ENCODE measurements at places on chromosomes 3 and 15.

DNA sequence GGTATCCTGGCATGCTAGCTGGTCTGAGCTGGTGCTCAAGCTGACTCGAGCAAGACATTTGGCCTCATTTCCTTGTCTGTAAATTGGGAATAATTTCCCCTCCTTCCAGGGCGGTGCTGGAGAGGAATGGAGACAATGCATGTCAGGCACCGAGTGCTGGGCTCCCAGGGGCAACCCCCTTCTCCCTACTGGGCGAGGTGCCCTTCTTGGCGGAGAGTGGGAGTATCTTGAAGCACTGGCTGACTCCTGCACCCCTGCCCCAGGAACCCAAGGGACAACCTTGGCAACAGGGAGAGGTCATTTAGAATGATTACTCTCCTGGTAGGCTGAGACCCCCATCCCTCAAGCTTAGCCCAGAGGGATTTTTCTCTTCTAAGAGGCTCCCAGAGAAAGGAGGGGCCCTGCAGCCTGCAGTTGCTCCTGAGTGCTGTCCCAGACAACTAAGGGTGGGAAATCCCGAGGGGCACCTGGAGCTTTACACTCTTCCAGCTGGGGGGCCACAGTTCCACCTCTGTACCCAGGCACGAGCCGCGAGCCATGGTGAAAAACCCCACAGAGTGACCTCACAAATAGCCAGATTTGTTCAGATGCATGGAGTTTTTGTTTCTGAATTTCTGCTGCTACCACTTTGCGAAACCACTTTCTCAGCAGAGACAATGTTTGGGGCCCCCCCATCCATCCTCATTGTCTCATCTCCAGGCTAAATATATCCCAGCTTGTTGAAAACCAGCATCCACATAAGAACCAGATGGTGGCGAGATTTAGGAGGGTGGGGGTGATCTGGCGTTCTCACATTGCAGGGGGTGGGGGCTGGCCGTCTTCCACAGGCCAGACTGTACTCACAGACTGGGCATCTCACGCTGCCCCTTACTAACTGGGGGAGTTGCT is 44.8 kb downstream of the ABTB1 start:
- DNase-seq, result no peak

- DNase-seq, result no peak
These were observed 250.6 kb downstream of the MBNL1 start for GRCh38 chr3:152519376-152519775.

- DNase-seq, result no peak
These were observed 1.1 kb upstream of the RBMS3 start for GRCh38 chr3:29279806-29280205.

- DNase-seq, result no peak
These were observed 9.2 kb downstream of the MFSD1 start for GRCh38 chr3:158810823-158811724.

GRCh38 chr15:67066959-67067853 is 1.8 kb downstream of the SMAD3 start:
- DNase-seq, result no peak

DNA sequence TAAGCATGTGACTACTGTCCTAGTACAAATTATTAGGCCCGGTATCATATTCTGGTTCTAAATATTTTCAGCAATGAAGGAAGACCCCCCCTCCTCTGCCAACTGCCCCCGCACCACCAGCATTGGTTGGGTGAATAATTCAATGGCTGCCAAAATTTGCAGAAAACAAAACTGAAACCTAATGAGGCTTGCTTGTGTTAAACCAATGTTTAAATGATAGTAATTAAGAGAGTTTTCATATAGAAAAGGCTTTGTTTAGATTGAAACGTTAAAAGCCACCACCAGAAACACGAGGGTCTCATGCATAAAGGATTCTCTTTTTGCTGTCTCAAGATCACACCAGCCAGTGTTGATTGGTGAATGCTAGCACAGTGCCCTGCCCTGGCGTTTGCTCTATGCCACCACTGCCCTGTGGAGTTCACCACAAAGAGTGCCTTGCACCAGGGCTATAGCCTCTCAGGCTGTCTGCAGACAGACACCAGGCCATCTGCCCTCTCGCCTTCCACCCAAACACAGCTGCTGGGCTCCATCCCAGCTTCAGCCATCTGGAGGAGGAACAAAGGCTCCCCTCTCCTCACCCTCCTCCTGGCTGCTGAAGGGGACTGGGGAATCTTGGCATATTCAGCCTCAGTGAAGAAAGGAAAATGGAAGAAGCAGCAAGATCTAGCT is 200.3 kb upstream of the PFN2 start:
- DNase-seq, result no peak

GRCh38 chr15:56241374-56242105 is 2.1 kb downstream of the RFX7 start:
- DNase-seq, result no peak

- no peak for DNase-seq
These were observed 568.7 kb upstream of the UBE2E2 start for GRCh38 chr3:22634433-22634832.

DNA sequence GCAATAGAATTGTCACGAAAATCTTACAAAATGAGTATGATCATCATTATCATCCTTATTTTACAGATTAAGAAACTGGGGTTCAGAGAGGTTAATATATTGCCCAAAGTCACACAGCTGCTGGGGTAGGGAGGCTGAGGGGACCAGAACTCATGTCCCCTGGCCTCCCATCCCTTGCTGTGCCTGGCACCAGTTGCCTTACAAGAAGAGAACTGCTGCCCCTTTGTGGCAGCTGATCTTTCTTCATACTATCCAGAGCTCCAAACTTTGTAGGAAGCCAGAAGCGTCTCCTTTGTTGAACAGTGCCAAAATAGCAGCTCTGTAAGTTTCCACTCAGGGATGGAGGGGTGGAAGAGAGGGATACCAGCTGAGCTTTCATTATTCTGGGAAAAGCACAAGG is 236.8 kb upstream of the TBC1D5 start:
- DNase-seq, result no peak

GRCh38 chr3:149342413-149343380 is 9.3 kb upstream of the TM4SF18 start:
- DNase-seq, result no peak

GRCh38 chr3:169667166-169668071 is 3.9 kb upstream of the MECOM start:
- DNase-seq, result no peak

Data from stimulated activated CD4-positive, alpha-beta T cell treated with anti-CD3 and anti-CD28 coated beads, Interleukin-4, amount 100 ng/mL, for 4 hours (primary cell).